ENCODE measurements at places on chromosomes 3 and 15.

DNA sequence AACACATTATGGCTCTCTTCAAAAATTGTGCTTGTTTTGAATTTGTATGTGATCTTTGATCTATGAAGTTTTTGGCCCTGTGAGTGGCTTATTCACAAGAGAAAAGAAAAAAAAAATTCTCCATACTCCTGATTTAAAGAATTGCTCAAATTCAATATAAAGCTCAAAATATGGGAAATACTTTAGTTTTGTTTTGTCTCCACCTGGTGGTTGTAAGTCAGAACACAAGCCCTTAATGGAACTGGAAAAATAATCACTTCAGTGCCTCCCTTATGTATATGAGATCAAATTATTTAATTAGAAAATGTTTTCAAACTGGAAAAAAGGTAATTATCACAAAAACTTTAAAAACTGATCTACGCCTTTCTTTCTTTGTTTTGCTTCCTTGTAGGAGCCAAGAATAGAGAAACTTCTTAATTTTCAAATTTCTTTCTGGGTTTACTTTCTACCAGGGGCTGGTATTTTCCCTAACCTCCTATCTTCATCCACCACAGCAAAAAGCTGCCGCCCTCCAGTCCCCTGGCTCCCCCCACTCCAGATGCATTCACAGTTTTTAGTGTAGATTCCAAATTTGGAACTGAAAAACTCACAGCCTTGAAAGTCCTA, 50.6 kb downstream of the SERP1 start:
- peak; percentile 36 for DNase-seq

- no peak for DNase-seq
Measured at GRCh38 chr3:186909078-186909853, 21.1 kb upstream of the ST6GAL1 start.

DNA sequence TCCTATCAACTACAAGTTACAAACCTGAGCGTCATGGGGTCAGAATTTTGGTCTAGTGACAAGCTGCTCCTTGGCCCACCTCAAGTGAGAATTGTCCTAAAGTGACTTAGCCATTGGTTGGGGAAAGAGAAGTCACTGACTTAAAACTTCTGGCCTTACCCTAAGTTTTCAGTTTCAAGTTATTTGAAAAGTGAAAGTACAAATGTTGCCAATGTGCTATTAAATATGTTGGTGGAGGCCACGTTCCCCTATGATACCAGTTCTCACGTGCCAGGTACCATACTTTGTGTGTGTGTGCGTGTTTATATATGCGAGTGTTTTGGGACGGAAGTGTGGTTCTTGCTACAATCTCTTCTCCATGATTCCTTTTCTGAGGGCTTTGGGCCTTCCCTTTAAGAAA, 22.6 kb upstream of the RASGRP1 start:
- DNase-seq: no peak

DNA sequence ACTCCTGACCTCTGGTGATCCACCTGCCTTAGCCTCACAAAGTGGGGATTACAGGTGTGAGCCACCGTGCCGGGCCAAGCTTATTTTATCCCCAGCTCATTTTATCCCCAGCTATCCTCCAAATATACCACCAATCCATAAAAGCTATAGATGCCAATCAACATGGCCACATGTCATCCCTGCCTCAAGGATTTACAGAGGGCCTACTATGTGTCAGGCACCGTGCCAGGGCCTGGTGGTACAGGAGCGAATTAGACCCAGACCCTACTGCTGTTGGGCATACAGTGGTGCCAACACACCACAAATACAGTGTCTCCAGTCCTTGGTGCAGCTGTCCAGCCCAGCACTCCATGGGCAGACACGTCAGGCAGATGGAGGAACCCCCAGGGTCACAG, 73.4 kb downstream of the SCN5A start:
- DNase-seq: no peak

- no peak for DNase-seq
Measured at GRCh38 chr15:63519548-63520178, 15.3 kb downstream of the USP3 start.

- no peak for DNase-seq
Measured at GRCh38 chr3:12741209-12741608, 17.9 kb downstream of the TMEM40 start.
